ENCODE measurements at places on chromosomes 3 and 15.

- DNase-seq = no peak
Observed at GRCh38 chr3:47849699-47850563, 47.0 kb downstream of the DHX30 start.

DNA sequence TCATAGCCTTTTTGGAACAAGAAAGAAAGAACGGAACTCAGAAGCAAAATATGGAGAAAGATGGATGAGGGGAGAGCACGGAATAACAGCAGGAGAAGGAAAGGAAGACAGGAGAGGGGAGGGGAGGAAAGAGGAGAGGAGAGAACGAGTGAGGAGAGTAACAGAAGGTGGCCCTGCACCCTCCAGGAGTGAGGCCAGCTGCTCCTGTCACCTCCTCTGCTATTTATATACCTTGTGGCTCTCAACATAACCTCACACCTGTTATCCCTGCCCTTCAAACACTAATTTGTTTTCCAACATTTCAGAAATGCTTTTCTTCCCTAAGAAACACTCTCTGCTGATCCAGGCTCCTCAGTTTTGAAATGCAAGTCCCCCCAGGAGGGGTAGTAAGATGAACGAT, 53.4 kb upstream of the ATP2B2 start:
- DNase-seq = no peak

DNA sequence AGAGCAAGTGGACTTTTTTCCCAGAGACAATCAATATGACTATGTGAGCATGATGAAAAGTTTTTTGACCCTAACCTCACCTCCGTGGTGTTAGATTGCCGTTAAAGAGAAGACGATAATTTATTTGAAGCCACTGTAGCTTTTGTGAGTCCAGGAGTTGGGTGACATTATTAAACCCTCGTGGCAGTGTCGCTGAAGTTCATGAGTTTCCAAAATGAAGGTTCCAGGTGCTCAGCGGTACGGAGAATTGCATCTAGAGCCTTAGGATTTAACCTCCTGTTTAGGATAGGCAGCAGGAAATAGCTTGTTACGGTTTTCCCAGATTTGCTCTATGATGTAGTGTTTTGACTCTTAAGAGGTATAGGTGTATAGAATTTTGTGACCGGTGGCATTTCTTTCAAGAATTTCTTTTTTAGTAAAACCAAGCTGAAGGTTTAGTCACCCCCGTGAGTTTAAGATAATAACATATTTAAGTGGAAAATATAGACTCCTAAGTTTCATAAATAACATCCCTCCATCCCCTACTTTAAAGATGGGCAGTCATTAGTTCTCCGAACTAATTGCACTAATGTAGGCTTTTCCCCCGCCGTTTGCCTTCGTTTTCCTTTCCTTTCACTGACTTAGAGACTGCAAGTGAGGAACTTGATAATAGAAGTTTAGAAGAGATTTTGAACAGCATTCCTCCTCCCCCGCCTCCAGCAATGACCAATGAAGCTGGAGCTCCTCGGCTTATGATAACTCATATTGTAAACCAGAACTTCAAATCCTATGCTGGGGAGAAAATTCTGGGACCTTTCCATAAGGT, 2.0 kb downstream of the SMC4 start:
- no peak for DNase-seq

- DNase-seq = no peak
Observed at GRCh38 chr3:53211706-53212702, 43.8 kb downstream of the TKT start.

- DNase-seq = no peak
Observed at GRCh38 chr15:70998319-70998718, 105.7 kb downstream of the LRRC49 start.

DNA sequence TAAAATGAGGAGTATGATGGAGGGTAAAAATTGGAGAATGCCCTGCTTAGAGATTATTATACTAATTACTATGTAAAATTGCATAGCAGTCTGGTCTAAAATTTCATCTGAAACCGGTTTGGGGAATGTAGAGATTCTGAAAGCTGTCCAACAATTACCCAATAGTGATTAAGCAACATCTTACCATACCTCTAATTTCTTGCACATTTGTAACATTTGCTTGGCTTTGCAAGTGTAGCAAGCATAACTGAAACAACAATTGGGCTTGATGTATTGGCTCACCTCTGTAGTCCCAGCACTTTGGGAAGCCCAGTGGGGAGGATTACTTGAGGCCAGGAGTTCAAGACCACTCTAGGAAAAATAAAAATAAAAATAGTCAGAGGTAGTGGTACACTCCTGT, 17.4 kb downstream of the AADACL2 start:
- DNase-seq = no peak

- DNase-seq = no peak
Observed at GRCh38 chr3:126858401-126858800, 124.5 kb upstream of the PLXNA1 start.

GRCh38 chr3:49120438-49121131, at the start of gene USP19:
Gene USP19, minus strand, starts transcription at chr3:49120823. Its CDS starts 1,678 bp downstream, at chr3:49119145.
- DNase-seq = peak; percentile 86

GRCh38 chr3:172629470-172629869, 81.4 kb downstream of the NCEH1 start:
- no peak for DNase-seq

- DNase-seq = no peak
Observed at GRCh38 chr3:10748040-10748439, 68.0 kb upstream of the SLC6A11 start.

DNA sequence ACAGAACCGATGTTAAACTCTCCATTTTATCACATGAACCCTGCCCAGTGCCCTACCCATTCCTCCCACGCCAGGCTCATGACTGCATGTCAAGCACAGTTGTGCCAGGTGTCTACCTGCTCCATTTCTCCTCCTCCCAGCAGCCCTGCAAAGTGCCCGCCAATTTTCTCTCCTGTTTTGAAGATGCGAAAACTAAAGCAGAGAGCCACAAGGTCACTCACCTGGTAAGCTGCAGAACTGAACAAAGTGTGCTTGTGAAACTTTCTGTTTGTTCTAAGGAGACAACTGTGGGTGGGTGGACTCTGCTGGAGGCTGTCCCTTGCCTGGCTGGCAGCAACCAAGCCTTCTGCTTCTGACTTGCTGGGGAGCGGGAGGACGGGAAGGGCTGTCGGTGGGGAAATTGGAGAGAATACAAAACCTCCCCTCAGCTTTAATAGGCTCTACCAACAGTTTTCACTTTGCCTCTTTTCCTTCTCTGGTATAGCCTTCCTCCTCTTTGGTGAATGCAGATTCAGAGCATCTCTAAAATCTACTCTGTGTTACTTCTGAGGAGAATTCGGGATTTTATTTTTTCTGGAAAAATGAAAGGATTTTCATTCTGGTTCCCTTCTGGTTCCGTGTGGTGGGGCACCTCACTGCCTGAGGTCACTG, 23.0 kb downstream of the LIMD1 start:
- no peak for DNase-seq

GRCh38 chr3:107781253-107781652, 258.5 kb downstream of the BBX start:
- no peak for DNase-seq

GRCh38 chr3:71721651-71722157, 3.5 kb downstream of the EIF4E3 start:
- DNase-seq = no peak

GRCh38 chr3:168156479-168156878, 60.8 kb upstream of the GOLIM4 start:
- DNase-seq = no peak

DNA sequence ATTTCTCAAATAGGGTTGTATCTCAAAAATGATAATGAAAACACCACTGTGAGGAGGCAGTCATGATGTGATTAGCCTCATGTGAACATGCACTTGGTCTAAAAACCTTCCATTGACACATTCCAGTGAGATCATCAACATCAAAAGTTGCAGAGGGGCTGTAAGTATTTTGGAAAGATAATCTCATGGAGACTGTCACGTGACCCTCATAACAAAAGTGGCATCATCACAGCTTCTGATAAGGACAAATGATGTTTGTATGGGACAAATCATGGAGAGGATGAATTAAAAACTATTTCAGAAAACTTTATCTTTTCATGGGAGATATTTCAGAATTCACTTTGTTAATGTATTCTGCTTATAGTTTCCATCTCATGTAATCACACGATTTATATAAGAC, 203.1 kb upstream of the NDN start:
- DNase-seq = no peak

GRCh38 chr3:73656241-73656890, 31.6 kb upstream of the PDZRN3 start:
- DNase-seq = no peak

Measured in T-helper 1 cell (primary cell).